ENCODE measurements at places on chromosomes 3 and 15.

- DNase-seq, result no peak
Measured at GRCh38 chr15:38414357-38414756, 39.6 kb upstream of the FAM98B start.

DNA sequence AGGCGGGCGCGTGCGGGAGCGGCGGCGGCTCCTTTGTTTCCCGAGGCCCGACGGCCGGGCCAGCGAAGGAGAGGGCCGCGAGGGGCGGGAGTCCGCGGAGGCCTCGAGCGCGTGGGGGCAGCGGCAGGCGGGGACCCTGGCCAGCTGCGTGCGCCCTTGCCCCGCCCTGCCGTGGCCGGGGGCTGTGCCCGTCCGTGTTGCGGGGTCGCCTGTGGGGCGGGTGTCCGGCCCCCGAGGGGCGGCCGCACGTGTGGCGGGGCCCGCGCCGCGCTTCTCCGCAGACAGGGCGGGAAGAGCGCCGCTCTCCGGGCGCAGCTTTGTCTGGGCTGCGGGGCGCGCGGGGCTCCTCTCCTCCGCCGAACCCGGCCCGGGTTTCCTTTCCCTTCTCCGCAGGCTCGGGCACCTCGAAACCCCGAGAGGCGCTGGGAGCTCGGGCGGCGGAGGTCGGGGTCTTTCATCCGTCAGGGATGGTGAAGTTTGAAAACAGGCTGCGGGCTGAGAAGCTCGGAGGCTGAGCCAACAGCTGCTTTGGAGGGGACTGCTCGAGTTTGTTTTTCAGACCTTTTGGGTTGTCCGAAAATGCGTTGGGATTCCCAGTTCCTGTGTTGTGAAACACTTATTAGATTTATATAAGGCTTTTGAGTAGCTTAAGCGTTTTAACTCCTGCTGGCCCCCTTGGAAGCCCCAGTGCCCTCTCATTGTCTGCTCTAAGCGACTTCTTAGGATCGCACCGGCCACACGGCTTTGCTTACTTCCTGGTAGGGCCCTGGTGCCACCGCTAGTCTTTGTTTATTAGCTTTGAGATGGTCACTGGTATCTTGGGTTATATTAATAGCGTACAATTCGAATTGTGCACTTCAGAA is 817 bp downstream of the USP3 start:
- no peak for DNase-seq

DNA sequence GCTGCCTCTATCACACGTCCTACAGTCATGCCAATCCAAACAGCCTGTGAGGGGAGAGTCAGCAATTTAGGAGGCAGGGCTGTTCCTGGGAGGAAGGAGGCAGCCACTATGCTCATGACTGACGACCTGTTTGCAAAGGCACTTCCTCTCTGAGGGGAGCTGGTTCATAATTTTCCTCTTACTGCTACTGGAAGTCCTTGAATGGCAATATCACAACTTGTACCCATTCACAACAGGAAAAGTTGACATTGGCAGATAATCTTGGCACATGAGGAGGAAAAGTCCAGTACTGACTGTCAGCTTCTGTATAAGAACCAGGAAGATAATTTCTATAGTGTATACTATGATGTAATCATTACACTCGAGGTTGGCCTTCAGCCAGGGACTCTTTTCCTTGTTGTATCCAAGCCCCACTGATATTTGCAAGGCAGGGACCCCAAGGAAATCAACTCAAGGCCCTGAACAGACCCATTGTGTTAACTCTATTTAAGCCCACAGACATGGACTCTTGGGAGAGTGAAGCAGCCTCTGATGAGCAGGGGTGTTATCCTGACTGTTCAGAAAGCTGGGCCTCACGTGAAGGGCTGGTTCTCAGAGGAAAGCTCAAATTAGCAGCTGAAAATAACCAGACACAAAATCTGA is 267.3 kb upstream of the ADAMTS9 start:
- no peak for DNase-seq

- peak; percentile 60 for DNase-seq
Measured at GRCh38 chr3:38039101-38039898, at the start of gene DLEC1. TSS of gene DLEC1 (plus strand) at chr3:38039208. CDS start at chr3:38039226, 18 bp downstream.

- no peak for DNase-seq
Measured at GRCh38 chr3:13513051-13513912, 33.2 kb downstream of the HDAC11 start.

GRCh38 chr15:66878761-66879160 is 176.7 kb downstream of the SMAD6 start:
- no peak for DNase-seq

DNA sequence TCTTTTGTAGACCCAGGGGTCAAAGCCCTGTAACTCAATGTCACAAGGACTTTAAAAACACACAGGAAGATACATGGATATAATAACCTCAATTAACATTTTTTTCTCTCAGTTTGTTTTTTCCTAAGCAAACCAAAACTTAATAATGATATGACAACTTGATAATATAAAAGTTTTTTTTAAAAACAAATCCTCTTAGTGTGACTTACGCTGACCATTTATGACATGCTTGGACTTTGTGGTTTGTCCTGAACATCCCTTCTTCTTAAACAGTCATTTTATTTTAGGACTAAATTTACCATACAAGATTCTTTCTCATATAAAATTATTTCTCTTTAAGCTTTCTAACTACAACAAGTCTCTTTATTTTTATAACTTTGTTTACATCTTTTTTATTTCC is 25.4 kb upstream of the FAM3D start:
- DNase-seq, result no peak

- peak; percentile 5 for DNase-seq
Measured at GRCh38 chr15:73851689-73852088, 21.7 kb upstream of the TBC1D21 start.

GRCh38 chr15:39442898-39443297 is 138.0 kb upstream of the THBS1 start:
- DNase-seq, result no peak

DNA sequence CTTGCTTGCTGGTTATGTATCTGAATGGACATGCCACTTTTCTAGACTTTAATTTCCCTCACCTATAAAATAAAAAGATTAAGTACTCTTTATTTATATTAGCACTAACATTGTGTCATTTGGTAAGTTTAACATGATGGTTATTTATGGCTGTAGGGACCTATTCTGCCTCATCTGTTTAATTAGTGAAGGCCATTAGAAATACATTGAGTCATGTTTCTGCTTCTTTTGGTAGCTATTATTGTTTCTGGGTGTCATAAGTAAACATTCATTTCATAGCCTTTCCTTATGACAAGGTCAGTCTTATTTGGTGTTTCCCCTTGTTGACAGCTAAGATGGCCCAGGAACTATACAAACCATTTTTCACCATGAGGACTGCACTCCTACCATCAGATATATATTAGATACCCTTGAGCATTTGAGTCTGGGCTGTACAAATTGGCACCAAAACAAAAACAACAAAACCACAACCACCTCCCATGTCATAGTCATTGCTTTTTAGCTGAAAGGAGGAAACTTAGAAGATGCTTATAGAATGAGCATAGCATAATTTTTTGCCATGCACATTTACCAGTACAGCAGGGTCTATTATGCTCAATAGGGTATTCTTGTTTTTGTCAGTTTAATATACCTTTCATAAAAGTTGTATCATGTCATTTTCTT is 39.3 kb downstream of the SRP14 start:
- no peak for DNase-seq

- no peak for DNase-seq
Measured at GRCh38 chr3:101623656-101624055, 49.7 kb downstream of the PCNP start.

DNA sequence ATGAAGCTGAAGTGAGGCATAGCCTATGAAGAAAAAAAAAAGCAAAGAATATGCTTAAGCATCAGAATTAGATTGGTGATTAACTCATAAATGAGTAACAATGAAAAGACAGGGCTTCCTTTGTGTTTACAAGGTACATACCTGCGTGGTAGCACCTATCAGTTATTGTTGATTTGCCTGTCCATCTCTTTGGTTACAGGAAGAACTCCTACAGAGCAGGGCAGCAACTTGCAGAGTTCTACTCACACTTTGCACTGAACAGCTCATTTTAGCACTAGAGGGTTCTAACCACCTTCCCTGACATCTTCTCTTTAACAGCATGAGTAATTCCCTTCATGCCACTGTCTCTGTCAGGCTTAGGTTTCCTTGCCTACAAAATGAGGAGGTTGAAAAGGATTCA is 166.0 kb downstream of the DPH6 start:
- no peak for DNase-seq

DNA sequence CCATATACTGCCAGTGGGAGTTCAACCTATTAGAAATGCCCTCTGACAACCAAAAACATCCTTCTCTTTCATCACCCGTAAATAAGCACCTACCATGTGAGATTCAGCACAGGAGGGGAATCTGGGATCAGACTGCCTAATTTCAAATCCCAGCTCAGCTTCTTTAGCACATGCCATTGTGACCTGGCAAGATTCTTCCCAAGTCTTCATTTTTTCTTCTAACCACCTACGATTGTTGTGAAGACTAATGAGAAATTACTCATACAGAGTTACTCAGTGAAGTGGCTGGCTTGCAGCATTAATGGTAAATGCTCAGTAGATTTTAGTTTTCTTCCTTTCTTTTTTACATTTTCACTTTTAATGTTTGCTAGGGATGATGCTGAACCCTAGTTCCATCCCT is 176.7 kb downstream of the PDZRN3 start:
- DNase-seq, result no peak

DNA sequence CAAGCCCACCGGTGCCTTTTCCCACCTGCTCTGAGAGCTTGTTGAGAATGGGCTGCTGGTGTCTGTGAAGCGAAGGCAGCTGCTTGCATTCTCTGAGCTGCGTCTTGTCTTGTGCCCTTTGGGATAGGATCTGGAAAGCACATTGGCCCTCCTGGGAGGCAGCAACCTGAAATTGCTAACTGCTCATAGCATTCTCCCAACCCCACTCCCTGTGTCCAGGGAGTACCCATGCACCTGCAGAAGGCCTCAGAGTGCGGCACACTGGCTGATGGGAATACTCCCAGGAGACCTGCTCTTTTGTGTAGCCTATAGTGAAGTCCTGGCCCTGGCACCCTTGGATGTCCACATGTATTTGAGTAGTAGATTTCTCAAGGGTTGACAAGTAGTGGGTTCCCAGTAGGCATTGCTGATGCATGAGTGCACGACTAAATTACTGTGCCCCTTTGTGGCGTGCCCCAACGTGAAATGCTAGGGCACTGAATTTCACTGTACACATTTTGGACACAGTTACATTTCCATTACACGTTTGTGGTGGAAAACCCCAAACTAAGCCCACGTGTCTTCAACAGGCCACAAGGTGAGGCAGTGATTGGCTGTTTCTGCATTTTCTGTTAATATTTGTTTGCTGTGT is 3.7 kb downstream of the EPHB1 start:
- DNase-seq, result no peak

GRCh38 chr15:80779658-80780415 is 667 bp downstream of the CEMIP start:
- DNase-seq, result no peak

DNA sequence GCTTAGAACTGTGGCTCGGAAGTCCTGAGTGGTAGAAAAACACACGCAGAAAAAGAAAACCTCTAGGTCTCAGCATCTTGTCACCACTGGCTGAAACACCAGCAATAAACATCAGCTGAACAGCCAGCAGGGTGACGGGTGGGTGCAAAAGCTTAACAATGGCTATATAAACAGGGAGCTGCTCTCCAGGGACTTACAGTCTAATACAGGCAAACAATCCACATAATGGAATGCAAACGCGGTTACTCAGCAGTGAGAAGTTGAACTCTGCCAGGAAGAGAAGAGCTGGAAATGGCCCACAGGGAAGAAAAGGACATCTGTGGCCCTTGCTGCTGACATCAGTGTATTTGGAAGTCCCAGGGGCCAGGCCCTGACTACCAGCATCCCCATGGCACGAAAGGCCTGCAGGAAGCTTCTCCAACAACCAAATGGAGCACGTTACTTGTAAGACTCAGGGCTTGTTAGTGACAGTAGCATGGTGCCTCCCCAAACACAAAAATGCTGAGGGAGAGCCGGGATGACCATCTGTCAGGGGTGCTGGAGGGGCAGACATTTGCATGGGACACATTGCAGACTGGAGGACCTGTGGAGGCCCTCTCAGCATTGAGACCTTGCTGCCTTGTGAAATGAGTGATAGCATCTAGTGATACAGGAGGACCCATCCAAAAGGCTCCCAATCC is 3.0 kb downstream of the HEG1 start:
- DNase-seq, result no peak

DNA sequence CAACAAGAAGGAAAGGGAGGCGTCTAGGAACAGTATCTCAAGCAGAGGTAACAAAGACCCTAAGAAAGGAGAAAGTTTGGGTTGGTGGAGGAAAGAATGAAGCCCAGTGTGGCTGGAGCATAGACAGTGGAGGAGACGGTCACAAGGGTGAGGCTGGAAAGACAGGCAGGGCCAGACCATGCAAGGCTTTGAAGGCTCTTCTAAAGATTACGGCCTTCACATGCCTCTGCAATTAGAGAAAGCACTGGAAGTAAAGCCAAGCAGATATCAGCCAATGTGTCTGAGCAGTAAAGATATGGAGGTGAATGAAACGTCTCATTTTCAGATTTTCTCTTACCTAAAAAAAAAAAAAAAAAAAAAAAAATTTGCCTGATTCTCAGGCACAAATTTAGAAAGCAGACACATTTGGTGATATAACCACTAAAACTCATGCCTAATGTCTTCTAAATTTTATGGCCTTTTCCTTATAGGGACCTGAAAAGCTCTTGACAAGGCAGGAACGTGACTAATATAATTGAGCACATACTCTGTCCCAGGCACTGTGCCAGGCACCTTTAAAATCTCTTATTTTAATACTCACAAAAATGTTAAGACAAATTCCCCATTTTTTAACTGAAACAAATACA is 184.1 kb downstream of the MECOM start:
- no peak for DNase-seq

DNA sequence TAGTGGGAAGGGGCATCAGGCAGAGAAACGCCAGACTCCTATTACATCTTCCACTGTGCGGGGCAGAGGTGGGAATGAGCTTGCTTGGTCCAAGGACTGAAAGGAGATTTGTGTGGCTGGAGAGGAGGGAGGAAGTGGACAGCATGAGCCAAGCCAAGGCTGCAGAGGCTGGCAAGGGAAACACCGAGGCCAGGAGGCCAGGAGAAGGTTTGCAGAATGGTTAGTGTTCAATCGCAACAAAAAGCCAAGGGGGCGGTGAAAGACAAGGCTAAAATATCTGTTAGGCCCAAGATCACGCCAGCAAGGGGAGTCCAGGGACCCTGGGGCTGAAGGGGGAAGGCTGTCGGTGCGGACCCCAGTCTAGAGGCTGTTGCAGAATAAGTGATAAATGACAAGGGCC is 75.8 kb downstream of the CPN2 start:
- DNase-seq, result no peak

DNA sequence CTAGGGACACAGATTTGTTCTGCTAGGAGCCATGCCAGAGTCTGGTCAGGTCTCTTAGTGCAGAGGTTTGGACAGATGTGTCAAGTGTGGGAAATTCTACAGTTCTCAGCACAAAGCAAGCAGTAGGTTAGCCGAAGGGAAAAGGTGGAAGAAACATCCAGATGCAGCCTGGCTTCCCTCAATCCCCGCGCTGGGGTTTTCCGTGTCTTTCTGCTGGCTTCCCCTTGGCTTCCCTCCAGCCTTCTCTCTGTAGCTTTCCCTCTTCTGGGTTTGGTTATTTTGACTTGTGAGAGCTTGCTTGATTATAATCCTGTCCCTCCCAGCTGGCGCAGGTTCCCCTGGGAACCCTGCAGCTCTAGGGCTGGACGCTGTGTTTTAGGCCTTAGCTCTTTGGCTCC is 4.1 kb downstream of the TF start:
- no peak for DNase-seq

Measured in stimulated activated CD8-positive, alpha-beta memory T cell treated with anti-CD3 and anti-CD28 coated beads, Interleukin-7, amount 100 ng/mL, for 1 hour (primary cell).